ENCODE measurements at places on chromosomes 7 and 10. TPM values are rescaled to one million over a fixed set of nuclear protein-coding genes. Genes with fewer than 3 reads are reported as not detected.

The CUBN gene
- total RNA-seq, result 5.6 TPM

The TSPAN12 gene
- not detected for total RNA-seq

DNA sequence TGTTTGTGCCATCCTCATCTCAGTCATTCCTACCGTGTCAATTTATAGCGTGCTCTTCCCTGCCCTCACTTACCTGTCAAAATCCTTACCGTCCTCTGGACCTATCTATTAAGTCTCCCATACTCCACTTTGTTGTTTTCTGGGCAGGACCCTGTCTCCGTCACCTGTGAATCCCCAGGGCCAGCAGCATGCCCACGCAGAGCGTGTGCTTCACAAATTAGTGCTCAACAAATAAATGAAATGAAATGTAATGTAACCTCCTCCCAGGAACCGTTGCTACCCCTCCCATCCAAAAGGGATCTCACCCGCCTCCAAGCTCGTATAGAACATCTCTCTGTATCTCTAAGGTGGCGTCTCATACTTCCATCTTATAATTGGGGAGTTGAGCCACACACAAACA is 589.9 kb upstream of the MGMT start:
- no peak overlapping the region for H3K27ac ChIP-seq
- no peaks in the 10 kb centered on the region for H3K36me3 ChIP-seq
- H3K27me3 ChIP-seq, result no peaks in the 10 kb centered on the region
- H3K4me1 ChIP-seq, result no peaks in the 10 kb centered on the region
- H3K4me3 ChIP-seq, result no peak overlapping the region

DNA sequence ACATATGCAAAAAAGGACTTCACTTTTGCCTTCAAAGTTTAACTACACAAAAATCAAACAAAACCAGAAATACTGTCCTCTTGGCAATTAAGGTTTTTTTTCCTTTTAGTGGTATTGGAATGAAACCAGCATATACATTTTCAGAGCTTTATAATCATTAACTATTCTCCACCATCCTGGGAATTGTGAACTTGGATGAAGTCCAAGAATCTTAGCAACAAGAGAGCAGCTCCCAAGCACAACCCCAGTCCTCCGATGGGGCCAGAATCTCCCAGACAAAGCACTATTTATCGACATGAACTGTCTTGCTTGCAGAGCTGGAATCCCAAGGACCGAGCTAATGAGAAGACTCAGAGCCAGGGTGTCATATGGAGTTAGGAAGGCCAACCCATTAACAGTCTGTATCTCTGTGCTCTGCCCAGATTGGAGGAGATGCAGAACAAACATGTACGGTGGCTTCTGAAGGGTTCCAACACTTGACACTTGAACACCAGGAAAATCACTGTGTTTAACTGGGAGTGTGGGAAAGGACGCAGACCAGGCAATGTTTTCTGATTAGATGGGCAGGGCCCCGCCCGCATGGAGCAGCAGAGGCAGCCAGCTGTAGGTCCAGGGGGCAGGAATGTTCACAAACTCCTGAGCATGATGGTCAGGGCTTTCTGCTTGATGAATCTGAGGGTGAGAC is 35.5 kb downstream of the PPP1R3C start:
- H3K27ac ChIP-seq, result no peak overlapping the region
- no peaks in the 10 kb centered on the region for H3K36me3 ChIP-seq
- H3K4me3 ChIP-seq, result no peak overlapping the region
- H3K4me1 ChIP-seq, result no peaks in the 10 kb centered on the region
- no peak for DNase-seq

Data from natural killer cell (primary cell).